ENCODE measurements at places on chromosomes 4 and X.

DNA sequence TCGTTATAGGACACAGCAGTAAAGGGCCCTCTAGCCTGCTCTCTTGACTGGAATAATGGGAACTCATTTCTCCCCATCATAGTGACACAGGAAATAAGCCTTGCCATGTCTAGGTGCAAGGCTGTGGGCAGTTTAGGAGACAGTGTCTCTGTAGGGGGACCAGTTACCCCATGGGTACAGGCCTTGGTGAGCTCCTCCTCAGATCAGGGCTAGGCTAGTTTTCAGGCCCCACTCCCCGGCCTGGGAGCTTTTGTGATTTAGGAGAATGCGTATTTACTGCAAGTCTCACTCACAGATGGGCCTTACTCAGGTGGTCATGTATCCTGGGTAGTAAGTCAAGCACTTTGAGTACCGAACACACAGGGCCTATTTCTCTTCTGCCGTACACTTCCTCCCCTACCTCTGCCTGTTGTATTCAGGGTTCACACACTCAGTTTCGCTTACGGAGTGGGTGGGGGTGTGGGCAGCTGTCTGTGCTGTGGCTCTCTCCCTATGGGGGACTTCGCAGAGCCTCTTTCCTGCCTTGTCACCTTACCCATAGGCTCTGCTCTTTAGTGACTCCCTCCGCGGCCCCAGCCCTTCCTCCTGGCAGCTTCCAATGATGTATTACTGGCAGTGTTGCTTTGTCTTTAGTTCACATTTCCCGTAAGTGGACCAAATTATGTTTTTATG is 34.2 kb downstream of the FAM193A start:
- DNase-seq: no peak

DNA sequence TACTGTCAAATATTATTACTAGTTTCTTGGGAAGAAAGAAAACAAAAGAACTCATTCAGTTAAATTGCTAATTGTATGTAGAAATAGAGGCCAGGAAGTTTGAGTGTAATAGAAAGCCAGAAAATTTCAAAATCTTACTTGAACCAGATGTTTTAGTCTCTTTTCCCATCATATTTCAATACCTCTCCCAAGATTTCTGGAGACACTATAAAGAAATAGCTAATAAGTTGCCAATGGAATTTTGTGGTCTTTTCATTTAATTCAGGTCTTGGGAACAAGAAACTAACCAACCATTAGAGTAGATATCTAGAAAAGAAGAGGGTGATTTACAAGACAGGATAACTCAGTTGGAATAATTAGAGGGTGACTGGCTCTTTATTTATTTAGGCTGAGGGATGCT is 112.2 kb downstream of the AGTR2 start:
- no peak for DNase-seq

DNA sequence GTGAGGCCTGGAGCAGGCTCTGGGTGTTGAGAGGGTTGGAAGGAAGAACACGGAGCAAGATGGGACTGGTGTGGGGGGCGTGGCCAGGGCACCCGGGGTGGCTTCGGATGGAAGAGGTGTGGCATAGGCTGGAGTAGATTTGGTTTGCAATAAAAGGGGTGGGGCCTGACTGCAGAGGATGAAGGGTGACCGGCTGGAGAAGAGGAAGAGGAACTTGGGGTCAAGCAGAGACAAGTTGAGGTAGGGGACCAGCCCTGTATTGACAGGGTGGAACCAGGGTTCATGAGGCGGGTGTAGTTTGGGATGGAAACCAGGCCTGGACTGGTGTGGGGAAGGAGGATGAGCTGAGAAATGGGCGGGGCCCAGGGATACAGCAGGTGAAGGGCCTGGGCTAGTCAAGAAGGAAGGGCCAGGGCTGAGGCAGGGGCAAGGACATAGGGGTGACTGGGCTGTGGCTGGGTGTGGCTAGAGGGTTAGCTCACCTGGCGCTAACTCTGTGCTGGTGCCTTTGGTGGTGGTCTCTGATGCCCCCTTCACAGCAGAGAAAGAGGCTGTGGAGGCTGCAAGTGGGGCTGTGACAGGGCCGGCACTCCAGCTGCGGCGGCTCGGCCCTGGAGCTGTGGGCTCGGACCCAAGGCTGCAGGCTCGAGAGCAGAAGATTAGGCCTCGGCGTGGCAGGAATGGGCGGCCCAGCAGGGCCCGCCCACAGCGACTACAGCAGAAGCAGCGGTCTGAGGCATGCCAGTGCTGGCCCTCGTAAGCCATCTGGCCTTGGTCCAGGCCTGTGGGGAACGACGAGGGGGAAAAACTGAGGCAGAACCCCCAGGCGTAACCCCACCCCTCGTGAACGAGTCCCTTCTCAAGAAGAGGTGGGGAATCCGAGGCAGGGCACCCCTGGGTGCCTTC is 5.0 kb downstream of the PLP2 start:
- DNase-seq: no peak

GRCh38 chr4:102114118-102114630 is 231.1 kb downstream of the SLC39A8 start:
- no peak for DNase-seq

- no peak for DNase-seq
Observed at GRCh38 chr4:76309939-76310550, 3.5 kb downstream of the STBD1 start.

DNA sequence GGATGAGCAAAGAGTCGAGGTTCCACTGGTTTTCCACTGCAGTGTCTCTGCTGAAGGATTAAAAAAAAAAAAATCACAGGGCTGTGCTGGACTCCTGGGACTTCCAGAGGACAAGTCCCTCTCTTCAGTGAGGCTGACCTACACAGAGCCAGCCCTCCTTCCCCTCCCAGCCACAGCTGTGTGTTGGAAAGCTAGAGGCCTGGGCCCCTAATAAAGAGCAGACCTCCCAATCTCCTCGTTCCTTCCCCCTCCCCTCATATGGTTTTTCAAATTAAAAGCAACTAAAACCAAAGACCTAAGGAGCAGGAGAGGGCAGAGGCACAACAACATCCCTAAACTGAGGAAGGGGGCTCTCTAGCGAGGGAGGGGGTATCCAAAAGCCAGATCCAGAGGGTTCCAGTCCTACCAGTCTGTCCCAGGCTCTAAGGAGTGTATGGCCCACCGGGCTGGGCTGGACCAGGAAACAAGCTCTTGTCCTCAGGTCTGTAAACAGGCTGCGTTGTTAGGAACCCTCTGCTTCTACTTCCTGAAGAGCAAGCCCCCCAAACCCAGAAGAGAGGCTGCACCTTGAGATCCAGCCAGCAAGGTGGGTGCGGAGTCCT is 4.0 kb upstream of the PDGFRA start:
- DNase-seq: no peak

DNA sequence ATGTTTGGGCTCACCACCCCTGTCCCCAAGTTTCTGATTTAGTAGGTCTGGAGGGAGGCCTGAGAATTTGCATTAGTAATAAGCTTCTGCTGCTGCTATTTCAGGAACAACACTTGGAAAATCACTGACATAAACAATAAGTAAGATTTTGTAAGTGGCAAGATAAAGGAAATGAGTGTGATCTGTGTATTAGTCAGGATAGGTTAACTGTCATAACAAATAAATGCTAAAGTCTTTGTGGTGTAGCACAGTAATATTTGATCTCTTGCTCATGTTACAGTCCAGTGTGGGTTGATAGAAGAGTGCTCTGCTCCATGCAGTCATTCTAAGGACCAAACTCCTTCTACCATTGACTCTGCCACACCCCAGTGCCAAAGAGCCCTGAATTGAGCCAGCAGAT is 67.0 kb downstream of the NHS start:
- DNase-seq: no peak

DNA sequence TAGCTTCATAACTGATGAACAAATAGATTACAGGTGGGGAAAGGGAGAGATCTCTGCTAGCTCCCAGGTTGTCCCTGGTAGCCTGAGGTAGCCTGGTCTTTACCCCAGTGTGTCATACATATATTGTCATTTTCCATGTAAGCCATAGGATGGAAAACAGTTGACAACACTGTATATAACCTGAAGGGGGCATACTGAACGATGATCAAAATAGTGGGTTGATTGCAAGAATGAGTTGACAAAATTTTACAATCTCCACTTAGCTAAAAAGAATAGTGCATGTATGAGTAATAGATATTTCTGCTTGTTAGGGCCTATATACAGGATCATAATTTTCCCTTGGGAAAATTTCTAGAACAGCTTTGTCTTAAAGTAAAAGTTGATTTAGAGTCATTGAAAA is 304.1 kb upstream of the HAND2 start:
- DNase-seq: no peak

DNA sequence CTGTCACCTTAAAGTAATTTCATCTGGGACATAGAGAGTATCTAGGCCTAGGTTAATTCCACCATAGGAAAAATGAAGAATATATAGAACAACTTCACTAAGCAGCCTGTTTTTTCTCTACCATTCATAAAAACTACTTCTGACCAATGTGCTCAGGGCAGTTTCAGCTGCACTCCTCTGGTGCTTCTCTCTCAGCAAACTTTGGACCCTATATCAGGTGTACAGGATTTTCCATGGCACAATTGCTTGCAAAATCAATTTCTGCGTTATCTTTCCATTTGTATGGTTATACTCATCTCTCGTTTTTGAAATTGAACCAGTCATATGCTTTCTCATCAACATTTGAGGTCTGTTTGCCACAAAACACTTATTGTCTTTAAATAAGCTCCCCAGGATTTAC is 52.1 kb upstream of the FMR1 start:
- no peak for DNase-seq

DNA sequence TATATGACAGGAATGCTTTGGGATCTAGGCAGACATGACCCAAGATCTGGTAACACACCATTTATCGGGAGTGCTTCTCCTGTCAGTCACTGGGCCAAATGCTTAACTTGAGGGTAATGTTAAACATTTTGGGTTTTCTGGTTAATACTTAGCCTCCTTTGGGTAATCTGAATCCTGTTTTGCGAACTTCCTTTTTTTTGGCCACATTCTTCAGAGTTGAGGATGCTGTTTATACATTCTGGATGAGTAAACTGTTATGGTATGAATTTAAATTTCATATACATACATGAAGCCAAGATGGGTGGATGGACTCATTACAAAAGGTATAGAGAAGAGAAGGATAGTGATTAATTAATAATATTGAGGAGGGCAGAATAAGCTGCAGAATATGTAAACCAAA is 36.1 kb downstream of the MID1IP1 start:
- no peak for DNase-seq

DNA sequence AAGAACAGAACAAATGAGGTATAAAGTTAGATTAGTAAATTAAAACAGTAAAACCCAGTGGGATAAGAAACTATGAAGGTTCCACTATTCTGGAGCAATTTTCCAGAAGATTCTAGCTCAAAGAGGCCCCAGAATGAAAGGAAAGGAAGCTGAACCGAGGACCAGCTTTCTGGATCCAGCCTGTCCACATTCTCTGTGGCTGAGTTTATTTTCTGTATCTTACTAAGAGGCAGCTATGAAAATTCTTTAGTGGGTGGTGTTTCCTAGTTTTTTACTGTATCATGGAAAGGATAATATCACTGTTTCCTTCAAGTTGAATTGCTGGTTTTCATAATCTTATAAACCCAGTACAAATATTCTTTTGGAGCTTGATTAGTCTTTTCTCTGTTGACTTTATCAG is 11.8 kb downstream of the DAPP1 start:
- no peak for DNase-seq

GRCh38 chr4:23874536-23874901 is 15.3 kb downstream of the PPARGC1A start:
- no peak for DNase-seq

- peak; percentile 27 for DNase-seq
Observed at GRCh38 chr4:117817301-117817700, 217.0 kb upstream of the NDST3 start.

DNA sequence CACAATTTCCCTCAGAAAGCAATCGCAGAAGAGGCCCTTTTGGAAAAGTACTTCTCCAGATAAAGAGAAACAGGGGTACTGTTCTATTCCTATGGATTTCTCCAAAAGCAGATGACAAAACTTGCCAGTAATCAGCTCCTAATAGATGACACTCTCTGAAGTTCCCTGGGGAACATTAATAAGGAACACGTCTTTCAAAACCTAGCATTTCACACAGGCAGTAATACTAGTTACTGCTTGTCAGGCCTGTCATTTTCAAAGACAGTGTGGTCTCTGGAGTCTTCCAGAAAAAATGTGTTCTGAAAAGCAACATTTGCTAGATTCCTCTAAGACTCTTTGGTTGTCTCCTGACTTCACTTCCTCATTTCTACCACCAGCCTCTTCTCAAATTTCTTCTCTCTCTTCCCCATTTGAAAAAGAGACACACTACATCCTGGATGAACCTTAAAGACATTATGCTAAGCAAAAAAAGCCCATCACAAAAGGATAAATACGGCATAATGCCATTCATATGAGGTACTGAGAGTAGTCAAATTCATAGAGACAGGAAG is 47.3 kb downstream of the CHRDL1 start:
- DNase-seq: no peak

Data from fibroblast of skin of left quadriceps (primary cell).